ENCODE measurements at places on chromosomes 7 and 10.

DNA sequence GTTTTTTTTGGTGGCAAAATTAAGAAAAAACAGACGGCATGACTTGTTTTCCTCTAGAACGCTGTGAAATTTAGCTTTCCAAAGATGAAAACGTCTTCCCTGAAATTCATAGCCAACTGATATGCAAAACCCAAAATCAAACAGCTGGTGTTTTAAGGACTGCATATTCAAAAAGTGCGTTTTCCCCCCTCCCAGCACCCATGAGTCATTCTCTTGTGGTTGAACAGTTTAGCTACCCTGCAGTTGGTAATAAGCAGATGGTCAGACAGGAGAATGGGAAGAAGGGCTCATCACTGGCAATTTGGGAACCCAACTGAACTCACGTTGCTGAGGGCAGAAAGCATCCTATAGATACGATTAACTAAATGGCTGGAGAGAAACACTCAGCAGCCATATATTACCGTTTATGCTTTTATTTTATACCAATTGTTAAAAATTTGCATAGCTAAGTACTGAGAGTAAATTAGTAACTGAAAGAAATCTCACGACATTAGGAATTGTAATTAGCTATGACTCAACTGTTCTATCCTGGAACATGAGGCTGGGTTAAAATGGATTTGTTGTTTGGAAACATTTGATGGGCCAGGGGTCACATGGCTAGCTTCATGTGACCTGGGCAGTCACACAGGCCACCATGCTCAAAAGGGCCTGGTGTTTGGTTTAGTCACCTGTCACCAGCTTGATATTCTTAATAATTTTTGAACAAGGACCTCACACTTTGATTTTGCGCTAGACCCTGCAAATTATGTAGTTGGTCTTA is 343.1 kb downstream of the PHTF2 start:
- no peak for DNase-seq

GRCh38 chr7:93823621-93824020 is 66.9 kb downstream of the TFPI2 start:
- no peak for DNase-seq

DNA sequence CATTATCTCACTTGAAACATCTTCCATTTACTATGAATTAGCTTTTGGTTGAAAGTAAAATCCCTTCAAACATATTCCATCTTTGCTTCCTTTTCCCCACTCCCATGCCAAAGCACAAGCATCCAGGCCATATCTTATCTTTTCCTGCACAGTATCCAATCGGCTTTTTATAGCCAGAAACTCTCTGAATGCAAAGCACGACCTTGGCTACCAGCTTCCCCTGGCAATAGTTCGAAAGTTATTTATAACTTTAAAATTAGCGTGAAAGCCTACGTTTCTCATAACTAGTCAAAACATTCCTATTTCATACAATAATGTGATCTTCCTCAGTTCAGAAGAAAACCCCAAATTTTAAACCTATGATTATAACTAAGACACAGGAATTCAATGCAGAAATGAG is 440 bp downstream of the CTNNA3 start:
- DNase-seq: no peak

GRCh38 chr10:27578316-27578715 is 74.2 kb downstream of the RAB18 start:
- DNase-seq: no peak

GRCh38 chr7:33892945-33893344 is 12.4 kb upstream of the BMPER start:
- no peak for DNase-seq

DNA sequence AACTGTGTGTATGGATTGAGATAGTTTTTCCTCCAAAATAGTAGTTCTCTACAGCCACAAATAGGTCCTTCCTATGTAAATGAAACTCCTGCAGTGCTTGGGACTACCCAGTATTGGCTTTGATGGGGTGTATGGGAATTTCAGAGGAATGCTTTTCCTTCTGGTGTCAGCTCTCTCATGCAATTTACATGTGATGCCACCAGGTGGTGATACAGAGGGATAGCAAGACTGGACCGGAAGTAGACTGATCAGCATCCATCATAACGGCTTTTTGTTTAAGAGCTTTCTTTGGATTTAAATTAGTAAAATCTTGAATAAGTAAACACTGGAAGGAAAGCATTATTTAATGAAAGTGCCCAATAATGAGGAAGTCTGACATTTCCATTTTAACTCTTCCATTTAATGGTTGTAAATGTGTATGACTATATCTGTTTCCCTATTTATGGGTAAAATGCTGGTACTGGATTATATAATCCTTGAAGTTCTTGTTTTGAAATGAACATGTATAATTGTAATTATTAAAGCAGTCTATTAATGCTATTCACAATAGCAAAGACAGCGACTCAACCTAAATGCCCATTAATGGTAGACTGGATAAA is 22.7 kb downstream of the DYNC1I1 start:
- DNase-seq: no peak

DNA sequence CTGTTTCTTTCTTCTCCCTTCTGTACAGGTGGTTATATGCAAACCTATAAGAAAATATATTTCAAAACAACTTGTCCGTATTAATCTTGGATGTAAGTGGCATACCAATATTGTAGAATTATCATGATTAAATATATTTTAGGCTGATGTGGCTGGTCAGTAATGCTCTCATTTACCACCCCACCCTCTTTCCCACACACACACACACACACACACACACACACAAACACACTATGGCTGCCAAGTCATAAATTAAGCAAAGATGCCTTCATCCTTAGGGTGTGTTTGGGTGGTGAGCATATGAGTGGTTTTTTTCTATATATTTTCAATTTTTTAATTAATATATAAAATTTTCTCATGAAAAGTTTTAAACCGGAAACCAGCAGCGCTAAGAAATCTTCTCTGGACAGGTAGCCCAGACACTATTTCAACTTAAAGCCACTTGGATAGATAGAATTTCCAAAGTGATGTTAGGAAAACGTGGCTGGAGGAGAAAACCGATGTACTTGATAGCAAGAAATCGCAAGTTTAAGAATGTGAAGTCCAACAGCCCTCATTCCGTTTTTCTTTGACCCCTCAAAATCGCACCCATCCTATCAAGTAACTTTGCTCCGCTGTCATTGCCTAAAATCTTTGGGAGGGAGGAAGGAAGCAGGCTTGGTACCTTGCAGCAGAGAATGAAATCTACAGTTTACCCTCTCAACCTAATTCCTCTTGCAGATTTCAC is 171.7 kb downstream of the FAM107B start:
- DNase-seq: no peak

- no peak for DNase-seq
These were observed 57.9 kb upstream of the GTF2IRD1 start for GRCh38 chr7:74395745-74396311.

- DNase-seq: no peak
These were observed 468.6 kb upstream of the COBL start for GRCh38 chr7:51785171-51785570.

GRCh38 chr7:20713792-20714191 is 72.9 kb downstream of the SP8 start:
- DNase-seq: no peak

GRCh38 chr10:28219251-28219650 is 83.6 kb downstream of the MPP7 start:
- DNase-seq: no peak

DNA sequence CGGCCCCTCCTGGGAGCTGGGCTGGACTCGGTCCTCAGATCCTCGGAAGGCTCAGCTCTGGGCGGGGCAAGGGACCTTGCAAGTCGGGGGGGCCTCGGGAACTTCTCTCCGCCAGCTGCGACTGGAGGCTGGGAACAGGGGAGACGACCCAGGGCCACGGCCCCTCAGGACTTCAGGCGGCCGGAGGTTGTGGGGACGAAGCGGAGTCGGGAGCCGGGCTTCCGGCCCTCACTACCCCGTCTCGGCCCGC is 2.6 kb downstream of the ADIRF start:
- no peak for DNase-seq
